ENCODE measurements at places on chromosomes 6 and 20.

GRCh38 chr6:42106112-42107023 lies 36.1 kb downstream of the C6orf132 start:
- no peak for DNase-seq

DNA sequence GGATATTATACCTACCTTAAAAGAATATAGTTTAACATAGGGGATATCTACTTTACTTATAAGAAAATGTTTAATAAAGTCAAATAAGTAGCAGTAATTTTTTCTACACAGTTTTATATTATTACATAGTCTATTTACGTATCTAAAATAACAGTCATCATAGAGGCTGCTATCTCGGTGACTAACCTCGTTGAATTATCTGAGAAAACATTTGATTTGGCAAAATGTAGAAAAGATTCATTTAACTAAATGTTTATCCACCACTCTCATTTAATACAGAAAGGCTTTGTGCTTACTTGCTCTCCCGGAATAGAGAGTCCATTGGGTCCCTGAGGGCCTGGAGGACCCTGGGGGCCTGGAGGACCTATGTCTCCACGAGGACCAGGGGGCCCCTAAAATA lies 103.6 kb downstream of the COL12A1 start:
- no peak for DNase-seq

GRCh38 chr6:134074151-134075055 lies 22.0 kb upstream of the SLC2A12 start:
- no peak for DNase-seq

- DNase-seq = no peak
Observed at GRCh38 chr6:90538278-90539046, 48.4 kb downstream of the MAP3K7 start.

GRCh38 chr6:86192123-86192522 lies 549.4 kb upstream of the SYNCRIP start:
- DNase-seq = no peak

- no peak for DNase-seq
Observed at GRCh38 chr6:78700991-78701390, 166.4 kb upstream of the IRAK1BP1 start.

DNA sequence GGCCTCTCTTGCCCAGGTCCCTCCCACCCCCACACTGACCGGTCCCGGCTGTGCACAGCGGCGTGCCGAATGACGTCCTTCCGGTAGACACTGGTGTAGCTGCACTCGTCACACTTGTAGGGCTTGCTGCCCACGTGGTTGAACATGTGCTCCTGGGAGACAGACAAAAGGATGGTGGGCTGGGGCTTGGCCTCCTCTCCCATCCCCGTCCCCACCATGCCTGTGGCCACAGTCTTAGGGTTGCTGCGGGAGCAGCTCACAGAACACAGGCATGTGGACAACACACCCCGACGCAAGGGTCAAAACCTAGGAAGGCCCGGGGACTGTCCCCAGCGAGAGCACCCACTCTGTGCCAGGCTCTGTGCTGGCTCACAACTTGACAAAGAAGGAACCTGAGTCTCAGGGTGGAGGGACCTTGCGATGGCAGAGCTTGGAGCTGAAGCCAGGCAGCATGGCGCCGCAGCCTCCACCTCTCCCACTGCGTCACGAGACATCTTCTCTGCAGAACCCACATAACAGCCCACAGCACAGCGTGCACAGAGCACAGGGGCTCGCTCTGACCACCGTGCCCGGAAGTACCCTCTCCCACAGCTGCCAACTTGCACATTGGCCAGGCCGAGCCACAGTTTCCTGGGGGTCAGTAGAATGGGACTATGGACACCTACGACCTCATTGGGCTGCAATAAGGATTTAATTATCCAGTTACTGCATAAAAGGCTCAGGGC lies 9.8 kb downstream of the ZNF335 start:
- DNase-seq = no peak

DNA sequence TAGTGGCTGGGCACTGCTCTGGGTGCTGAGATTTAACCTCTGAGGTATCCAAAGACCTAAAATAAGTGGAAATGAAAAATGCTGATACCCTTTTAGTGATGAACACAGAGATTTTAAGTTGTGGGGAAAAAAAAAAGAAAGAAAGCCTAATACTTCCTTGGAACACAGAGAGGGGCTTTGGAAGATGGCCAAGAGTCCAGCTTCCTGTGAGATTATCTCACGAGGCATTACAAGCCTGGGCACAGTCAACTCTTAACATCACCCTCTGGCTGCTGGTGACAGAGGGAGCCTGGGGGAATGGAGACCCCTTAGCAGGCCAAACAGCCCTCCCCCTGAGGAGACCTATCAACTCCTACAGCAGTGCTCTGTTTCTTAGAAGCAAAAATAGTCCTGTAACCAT lies 19.7 kb downstream of the BTN2A1 start:
- DNase-seq = no peak

DNA sequence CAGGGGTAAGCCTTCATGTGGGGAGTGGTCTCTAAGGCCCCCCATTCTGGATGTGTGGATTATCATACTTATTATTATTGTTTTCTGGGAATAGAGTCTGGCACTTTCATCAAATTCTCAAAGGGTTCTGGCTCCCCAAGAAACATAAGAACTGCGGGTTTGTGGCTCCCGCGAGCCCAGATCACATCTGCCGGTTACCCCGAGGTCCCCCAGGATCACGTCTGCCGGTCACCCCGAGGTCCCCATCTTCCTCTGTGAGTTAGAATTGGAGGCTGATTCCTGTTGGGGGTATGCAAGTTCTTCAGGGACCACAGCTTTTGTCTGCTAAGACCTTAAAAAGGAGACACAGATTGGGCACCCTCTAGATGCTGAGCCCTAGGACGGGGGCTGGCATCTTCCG lies 116.7 kb upstream of the FRMD1 start:
- DNase-seq = no peak

- peak; percentile 8 for DNase-seq
Observed at GRCh38 chr6:169530752-169531123, 171.1 kb downstream of the WDR27 start.

DNA sequence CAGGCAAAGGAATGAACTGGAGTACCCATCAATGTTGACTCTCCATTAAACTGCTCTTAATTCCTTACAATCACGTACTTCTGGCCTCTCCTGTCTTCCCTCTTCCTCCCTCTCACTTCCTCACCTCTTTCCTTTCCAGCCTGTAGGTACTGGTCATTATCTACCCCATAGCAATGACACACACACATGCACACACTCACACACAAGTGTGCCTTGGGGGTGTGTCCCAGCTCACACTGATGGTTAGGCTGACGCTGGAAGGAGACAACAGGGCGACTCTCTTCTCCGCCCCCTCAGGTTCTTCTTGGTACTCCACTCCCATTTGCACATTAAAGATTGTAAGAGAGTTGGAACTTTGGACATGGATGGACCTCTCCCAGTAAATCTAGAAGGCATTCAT lies 14.0 kb upstream of the SERPINB9 start:
- no peak for DNase-seq

DNA sequence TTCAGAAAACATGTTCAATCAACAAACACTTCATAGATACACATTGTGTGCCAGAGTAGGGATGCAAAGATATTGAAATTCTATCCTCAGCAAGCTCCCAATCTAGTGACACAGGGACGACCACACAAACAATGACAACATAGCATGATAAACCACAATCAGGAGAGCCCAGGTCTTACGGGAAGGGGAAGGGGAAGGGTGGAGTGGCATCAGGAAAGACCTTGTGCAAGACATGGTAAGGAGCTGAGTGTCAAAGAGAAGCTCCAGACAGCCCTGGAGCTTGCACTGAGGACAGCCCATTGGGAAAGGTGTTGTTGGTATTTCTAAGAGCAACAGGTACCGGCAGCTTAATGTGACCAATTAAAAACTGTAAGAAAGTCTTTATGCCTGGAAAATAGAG lies 103.6 kb downstream of the PDE7B start:
- DNase-seq = no peak

- no peak for DNase-seq
Observed at GRCh38 chr6:150857062-150857944, 8.2 kb upstream of the MTHFD1L start.

GRCh38 chr6:130775411-130776012 lies 51.7 kb upstream of the SMLR1 start:
- DNase-seq = no peak

GRCh38 chr6:90149280-90149679 lies 147.4 kb downstream of the BACH2 start:
- no peak for DNase-seq

DNA sequence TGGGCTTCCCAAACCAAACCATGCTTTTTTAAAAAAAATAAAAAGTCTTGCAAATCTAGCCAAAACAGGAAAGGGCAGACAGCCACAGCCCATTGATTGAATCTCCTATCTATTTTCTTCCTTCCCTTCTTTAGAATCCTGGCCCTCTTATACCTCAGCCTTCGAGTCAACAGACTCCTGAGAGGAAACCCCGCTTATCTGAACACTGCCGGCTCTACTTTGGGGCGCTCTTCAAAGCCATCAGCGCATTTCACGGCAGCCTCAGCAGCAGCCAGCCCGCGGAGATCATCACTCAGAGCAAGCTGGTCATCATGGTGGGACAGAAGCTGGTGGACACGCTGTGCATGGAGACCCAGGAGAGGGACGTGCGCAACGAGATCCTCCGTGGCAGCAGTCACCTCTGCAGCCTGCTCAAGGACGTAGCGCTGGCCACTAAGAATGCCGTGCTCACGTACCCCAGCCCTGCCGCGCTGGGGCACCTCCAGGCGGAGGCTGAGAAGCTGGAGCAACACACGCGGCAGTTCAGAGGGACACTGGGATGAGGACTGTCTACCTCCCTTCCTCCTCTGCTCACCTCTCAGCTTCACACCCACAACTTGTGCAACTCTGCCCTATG lies 10.1 kb upstream of the RTF2 start:
- no peak for DNase-seq

DNA sequence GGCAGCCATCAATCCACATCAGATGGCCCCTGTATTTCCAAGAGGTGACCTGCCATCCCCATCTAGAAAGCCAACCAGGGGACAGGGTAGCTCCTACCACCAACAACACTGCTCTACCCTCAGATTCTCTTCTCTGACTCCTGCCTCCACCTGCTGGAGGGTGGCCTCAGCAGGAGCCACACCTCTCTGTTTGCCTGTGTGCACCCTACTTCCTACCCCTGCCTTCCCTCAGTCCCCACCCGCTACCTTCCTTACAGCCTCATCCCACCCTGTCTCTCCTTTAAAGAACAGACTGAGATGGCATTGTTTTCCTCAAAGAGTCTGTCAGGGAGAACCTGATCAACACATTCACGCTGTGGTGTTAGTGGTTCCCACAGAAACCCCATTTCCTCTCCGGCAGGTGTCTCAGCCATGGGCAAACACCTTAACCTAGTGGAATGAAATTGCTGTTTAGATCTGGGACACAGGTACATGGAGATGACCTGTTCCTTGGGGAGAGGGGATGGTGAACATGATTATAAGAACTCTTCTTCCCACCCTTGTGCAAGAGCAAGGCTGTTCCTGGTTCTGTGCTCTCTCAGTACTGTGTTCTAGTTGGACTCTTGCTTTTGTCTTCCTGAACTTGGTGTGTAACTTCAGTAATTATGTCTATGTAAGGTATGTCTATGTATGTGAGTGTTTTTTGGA lies 1.8 kb downstream of the ENTPD6 start:
- peak; percentile 8 for DNase-seq

DNA sequence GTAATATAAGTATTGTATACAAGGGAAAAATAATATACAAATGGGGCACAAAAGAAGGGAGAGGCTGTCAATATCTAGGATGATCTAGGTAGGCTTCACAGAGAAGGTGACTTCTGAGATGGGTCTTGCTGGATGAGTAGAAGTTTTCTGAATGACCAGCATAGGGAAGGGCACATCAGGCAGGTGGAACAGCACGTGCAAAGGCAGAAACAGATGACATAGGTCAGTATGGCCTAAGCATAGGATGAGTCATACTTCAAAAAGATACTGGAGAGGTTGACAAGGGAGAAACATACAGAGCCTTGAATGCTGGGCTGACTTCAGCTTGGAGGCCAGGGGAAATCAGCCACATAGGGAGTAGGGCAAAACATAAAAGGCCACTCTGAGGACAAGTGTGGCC lies 31.9 kb upstream of the SIRPA start:
- DNase-seq = no peak

- no peak for DNase-seq
Observed at GRCh38 chr6:158512809-158513208, 47.1 kb upstream of the TMEM181 start.

DNA sequence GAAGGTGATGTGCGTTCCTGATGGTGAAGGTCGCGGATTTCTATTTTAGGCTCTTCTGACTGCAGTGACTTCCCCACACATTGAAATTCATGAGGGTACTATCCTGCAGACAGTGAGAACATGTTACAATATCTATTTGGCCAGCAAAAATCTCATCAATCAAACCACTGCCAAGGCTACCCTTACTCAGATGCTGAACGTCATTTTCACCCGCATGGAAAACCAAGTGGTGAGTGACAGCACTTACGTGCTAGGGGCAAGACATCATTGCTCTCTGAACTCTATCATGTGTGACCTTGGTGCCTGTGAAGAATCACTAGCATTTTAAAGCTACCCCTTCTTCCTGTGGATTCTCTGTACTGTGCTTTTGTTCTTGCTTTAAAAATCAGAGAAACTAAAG lies 31.1 kb downstream of the ARFGEF2 start:
- DNase-seq = no peak

GRCh38 chr6:135496800-135497411 lies 634 bp downstream of the AHI1 start:
- no peak for DNase-seq

DNA sequence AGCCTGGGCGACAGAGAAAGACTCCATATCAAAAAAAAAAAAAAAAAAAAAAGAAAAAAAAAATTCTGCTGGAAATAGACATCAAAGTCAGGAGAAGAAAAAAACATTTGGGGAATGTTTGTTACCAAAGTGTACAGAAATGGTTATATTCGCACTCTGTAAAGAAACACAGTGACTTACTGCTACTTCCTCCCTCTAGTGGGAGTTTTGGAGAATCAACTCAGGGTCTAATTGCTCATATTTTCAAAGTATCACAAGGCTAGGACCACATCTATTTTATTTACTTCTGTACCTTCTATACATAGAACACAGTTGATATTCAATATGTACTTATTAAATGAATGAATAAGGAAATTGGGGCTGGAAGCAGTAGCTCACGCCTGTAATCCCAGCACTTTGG lies 24.4 kb downstream of the ARG1 start:
- no peak for DNase-seq

DNA sequence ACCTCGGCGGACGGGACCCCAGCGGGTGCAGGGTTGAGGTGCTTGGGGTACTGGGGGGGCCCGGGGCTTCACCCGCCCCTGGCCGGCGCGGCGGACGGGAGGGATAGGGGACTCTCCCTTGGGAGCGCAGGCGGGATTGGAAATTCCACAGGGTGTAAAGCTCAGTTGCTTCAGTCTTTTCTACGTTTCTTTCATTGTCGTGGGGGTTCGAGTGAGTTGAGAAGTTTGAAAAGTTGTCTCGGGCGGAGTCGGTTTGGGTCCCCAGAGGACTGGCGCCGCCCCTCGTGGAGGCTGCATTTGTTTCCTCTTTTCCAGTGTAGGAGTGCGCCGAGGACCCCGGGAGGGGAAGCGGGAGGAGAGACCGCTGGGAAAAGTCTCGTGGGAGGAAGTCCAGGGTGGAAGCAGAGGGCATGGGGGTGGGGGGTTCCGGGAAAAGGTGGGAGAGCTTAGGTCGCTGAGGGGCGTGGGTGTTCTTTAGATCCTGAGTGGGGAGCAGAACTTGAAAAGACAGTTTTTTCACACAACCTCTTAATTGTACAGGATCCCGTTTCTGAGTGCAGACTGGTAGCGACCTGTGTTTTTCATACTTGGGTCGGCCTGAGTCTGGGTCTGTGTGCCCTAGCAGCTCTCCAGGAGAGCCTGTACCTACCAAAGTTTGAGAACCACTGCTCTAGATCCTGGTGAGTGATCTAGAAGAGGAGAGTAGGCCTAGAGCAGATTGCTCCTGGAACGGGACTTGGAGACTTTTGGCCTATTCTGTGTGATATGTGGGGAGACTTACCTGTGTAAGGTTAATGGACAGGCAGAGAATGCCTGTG lies 495 bp downstream of the FAM83B start:
- DNase-seq = no peak

All from stimulated activated CD4-positive, alpha-beta T cell treated with anti-CD3 and anti-CD28 coated beads, Interleukin-4, amount 100 ng/mL, for 24 hours (primary cell).